ENCODE measurements at places on chromosomes 2 and 18.

GRCh38 chr2:174340400-174341292, 5.9 kb downstream of the SP9 start:
- DNase-seq = no peak

GRCh38 chr18:2515908-2516625, 55.2 kb downstream of the METTL4 start:
- no peak for DNase-seq

- no peak for DNase-seq
Measured at GRCh38 chr18:23941791-23942190, 72.8 kb upstream of the TTC39C start.

DNA sequence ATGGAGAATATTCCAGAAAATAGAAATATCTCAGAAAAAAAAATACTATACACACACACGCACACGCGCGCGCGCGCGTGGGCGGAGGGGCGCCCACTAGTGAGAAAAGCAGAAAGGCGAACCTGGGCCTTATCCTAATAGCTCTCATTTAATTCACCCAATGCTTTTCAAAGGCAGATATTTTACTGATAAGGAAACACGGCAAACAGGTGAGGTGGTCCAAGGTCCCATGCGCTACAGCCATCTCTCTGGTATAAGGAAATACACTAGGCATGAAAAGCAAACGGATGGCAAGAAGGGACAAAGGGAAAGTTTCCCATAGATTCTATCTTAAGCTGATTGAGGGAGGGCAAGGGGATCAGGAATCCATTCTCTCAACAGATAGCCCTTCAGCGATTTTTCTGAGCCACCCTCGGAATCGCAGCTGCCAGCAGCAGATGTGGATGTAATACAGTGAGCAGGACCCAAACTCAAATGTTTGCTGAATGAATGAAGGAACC, 136.7 kb downstream of the TMEM247 start:
- DNase-seq = no peak

GRCh38 chr2:103805746-103806145, 1043.9 kb downstream of the TMEM182 start:
- no peak for DNase-seq

Measured in left renal pelvis (tissue), 4 donors.